Panc1 (cell line): ENCODE measurements at places on chromosomes 5 and 9.

GRCh38 chr5:175215906-175216305, 228.1 kb downstream of the DRD1 start:
- DNase-seq: no peak

- no peak for DNase-seq
Observed at GRCh38 chr9:38053697-38054461, 15.1 kb downstream of the SHB start.

GRCh38 chr5:157951673-157952373, 92.9 kb upstream of the CLINT1 start:
- no peak for DNase-seq

DNA sequence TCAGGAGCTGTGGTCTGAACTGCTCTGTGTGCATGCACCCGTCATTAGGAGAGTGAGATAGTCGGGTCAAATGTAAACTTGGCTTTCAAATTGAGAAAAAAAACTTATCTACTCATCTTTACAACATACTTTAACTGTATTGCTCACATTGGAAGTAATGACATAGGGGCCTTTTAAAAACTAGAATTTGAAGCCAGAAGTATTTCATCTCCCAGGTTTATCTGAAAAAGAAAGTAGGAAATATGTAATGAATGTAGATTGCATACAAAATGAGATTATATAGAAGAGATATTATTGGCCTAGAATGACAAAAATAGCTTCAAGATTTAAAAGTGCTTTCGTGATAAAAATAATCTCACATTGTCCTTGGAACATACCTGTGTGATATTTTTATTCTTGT, 24.3 kb downstream of the RGS7BP start:
- DNase-seq: no peak

DNA sequence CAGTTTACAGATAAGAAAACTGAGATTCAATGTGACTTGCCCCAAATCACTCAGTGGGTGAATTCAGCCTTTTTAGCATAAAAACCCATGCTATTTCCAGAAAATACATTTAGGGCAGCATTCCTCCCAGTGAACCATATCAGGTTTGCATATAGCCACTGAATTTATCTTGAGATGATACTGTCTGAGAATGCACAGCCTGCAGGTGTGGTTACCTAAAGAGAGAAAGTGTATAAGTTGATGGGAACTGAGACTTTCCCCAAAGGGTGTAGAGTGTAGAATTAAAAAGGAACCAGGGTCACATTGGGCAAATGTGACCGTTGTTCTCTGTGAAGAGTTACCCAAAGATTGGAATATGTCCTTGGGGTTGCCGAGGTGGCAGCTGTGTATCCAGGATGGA, 100.0 kb upstream of the PIK3R1 start:
- DNase-seq: no peak

GRCh38 chr9:70477146-70477745, 62.8 kb upstream of the KLF9 start:
- no peak for DNase-seq

- no peak for DNase-seq
Observed at GRCh38 chr5:158670201-158670600, 429.5 kb downstream of the EBF1 start.

GRCh38 chr5:34598177-34598794, 57.8 kb upstream of the RAI14 start:
- DNase-seq: peak; percentile 83

DNA sequence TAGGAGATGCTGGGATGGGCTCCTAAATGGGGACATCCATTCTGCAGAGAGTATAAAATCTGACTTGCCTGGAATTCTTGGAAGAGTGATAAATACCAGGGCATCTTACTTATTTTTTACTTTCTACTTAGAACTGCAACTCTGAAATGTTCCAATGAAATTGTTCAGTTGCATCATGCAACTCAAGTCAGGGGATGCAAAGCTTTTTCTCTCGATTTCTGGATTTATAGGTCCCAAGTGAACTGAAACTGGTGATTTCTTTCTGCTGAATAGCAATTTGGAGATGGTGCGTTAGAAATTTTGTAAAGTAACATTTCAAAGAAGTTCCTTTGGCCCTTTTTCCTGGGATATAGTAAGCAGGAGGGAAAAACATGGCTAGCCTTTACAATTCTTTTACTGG, 238.4 kb upstream of the CD180 start:
- no peak for DNase-seq

- DNase-seq: no peak
Observed at GRCh38 chr5:14706615-14707021, 42.1 kb downstream of the OTULIN start.

DNA sequence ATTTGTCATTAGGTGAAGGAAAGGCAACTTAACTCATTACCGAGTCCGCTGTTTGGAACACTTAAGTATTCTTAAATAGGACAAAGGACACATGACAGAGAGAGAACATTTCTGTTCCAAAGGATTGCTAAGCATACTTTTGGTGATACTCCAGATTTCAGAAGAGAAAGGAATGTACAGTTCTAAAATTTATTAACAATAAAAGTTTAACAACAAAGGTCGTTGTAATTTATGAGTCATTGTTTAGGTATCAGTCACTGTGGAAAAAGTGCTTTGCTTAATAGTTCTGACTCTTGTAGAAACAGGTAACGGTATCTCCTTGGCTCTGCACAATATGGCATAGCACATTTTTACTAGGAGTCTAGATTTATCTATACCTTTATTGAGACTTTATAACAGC, 36.3 kb upstream of the PAM start:
- no peak for DNase-seq

- DNase-seq: no peak
Observed at GRCh38 chr9:129109537-129109903, 1.1 kb downstream of the CRAT start.

- no peak for DNase-seq
Observed at GRCh38 chr9:107733523-107733894, 243.9 kb upstream of the KLF4 start.

- DNase-seq: no peak
Observed at GRCh38 chr9:86098824-86099700, at the start of gene GOLM1. Gene GOLM1 (minus strand): TSS chr9:86099558. CDS start chr9:86079320, 20,238 bp downstream.

GRCh38 chr5:23027331-23027730, 174.2 kb upstream of the CDH12 start:
- DNase-seq: no peak

DNA sequence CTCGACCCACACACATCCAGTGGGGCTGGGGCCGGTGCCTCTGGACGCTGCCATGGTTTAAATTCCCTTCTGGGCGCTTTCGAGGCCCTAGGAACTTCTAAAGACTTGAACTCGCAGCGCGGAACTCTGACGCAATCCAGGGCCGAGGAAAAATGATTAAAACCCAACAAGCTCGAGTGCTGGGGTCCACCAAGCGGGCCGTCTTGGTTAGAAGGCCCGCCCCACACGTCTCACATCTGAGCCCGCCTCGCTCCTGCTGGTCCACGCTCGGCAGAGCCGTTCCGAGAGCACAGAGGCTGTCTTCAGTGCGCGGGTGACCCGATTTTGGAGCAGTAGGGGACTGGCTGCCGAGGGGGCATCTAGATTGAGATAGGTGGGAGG, 1.5 kb downstream of the CRHBP start:
- DNase-seq: no peak

DNA sequence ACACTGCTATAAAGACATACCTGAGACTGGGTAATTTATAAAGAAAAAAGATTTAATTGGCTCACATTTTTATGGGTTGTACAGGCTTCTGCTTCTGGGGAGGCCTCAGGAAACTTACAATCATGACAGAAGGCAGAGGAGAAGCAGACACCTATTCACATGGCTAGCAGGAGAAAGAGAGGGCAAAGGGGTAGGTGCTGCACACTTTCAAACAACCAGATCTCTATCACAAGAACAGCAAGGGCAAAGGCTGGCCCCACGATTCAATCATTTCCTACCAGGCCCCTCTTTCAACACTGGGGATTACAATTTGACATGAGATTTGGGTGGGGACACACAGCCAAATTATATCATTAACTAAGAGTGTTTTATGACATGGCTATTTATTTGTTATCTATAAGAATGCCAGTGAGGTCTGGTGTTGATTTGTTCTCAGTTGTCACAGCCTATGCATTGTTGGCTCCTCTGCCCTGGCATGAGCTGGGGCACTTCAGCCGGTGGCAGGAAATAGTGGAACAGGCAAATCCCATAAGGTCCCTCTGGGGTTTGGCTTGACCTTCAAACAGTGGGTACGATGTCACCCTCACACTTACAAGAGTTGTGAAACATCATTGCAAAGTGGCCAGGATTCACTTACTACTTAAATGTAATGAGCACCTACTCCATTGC, 44.1 kb downstream of the SPARC start:
- no peak for DNase-seq

GRCh38 chr5:3325972-3326840, 269.4 kb upstream of the IRX1 start:
- no peak for DNase-seq

DNA sequence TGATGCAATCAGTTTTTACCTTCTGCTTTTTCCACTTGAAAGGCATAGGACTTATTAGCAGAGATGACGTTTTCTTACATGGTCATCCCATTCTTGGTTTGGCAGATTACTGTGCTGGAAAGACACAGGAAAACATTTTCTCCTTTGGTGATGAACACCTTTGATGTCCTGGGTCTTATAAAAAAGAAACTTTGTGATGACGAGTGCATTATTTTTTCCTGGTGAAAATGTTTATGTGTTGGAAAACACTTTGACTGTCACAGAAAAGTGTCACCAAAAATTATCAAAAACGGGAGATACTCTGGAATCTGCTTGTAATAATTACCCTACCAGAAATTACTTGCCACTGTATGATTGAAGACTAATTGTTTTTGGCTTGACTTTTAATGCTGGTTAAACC, 2020.9 kb downstream of the MAT2B start:
- no peak for DNase-seq

- DNase-seq: no peak
Observed at GRCh38 chr5:55220433-55221185, 6.5 kb downstream of the MCIDAS start.

DNA sequence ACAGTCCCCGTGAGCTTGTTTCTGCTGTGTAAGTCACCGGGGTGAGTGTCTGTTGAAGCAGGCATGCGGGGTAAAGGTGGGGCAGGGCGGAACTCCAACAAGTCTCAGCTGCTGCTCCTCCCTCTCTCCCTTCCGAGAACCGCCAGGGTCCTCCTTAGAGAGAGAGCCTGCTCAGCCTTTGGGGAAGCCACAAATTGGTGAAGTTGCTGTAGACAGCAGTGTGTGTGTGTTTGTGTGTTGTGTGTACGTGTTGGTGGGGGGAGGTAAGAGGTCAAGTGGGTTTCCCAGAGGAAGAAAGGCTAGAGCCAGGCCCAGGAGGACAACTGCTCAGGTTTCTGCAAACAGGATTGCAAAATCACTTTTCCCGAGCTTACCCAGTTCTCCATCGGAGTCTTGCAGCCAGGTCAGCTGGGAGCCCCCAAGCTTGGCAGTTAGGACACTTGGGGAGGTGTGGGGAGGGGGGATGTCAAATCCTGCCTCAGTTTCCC, 38.9 kb upstream of the DAB2IP start:
- DNase-seq: no peak

DNA sequence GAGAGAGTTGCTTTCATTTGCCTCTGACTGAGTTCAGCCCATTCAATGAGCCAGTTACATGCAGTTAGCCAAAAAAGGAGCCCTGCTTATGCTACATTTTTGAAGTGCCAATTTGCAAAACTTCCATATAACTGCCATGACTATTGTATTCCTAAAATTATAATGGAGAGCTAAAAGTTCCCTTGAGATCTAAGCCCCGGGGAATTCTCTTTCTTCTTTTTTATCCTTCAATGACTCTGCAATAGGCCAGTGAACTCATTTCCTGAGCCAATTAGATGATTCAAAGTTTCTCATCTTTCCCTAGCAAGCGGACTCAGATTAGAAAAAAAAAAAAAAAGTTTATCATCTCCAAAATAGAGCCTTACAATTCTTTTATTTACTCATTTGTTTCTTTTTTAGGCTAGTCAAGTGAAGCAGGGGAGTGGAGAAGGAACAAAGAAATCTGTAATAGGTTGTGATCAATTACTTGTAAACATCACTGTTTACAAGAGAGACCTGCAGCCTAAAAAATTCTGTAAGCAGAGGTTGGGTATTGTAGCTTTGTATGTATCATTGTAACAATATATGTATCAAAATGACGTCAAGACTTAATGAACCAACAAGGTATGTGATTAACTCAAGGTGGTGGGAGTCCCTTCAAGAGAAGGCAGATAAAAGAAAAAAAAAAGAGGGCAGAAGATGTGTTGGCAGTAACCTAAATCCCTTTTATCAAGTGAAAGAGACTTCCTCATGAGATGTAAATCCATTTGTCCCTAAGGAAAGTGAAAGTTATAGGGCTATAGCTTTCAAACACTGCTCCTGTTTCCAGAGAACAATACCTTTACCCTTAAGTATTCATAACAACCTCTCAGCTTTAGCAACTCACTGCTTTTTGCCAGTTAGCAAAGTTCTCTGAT, 48.7 kb upstream of the HOMER1 start:
- no peak for DNase-seq

GRCh38 chr9:137694236-137694959, 75.6 kb downstream of the EHMT1 start:
- no peak for DNase-seq

- DNase-seq: no peak
Observed at GRCh38 chr9:24846248-24846912, 300.7 kb upstream of the IZUMO3 start.

- DNase-seq: no peak
Observed at GRCh38 chr5:45623832-45624231, 72.3 kb downstream of the HCN1 start.
